Cardiac fibroblast (primary cell): ENCODE measurements at places on chromosomes 7 and 10.

DNA sequence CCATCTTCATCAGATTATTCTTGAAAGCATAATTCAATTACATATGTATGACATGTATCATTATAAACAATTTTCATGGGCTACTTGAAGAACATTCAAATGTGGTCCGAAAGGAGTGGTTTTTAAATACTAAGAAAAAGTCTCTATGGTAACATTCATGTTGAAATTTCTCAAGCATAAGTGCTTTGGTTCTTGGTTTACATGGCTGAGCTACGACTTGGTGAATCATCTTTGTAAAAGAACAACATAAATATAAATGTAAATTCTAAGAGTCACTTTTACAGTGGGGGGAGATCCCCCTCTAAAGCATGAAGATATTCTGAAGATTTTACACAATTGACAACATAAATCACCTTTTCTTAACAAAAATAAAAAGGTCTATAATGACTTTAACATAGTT, 118.6 kb downstream of the MAGI2 start:
- DNase-seq, result peak; percentile 59

- DNase-seq, result no peak
Measured at GRCh38 chr7:116161728-116162127, 48.6 kb upstream of the TES start.

- DNase-seq, result no peak
Measured at GRCh38 chr10:7070950-7071349, 339.9 kb downstream of the SFMBT2 start.

GRCh38 chr10:44962870-44963738, 3.5 kb downstream of the RASSF4 start:
- no peak for DNase-seq

- DNase-seq, result no peak
Measured at GRCh38 chr10:118952493-118953295, 76.8 kb upstream of the NANOS1 start.

DNA sequence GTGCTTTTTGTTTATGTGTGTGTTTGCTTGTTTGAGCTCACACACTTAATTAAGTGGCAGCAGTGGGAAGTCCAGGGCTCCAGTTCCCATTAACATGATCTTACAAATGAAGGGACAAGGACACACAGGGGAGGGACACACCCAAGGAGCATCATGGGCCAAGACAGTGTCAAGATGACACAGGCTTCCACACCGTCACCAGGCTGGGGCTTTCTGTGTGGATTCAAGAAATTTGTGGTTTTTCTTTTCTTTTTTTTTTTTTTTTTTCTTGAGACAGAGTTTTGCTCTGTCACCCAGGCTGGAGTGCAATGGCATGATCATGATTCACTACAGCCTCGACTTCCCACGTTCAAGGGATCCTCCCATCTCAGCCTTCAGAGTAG, 173.6 kb downstream of the KIAA1217 start:
- no peak for DNase-seq

GRCh38 chr7:55571511-55572377, 558 bp downstream of the VOPP1 start:
- DNase-seq, result peak; percentile 47

DNA sequence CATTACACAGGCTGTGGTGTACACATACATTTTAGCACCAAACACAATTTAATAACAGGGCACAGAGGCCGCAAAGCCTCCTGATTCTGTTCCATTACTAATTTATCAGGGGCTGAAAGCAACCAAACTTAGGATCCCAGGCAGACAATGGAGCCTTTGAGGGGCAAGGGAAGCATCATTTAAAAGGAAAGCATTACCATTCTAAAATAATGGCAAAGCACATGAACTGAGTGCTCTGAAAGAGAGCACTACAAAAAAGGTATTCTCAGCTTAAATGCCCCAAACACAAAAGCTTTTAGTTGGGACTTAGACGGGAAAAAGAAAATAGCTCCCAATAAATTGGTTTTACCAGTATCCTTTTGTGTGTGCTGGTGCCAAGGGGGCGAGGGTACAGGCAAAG, 282.0 kb upstream of the ETV1 start:
- no peak for DNase-seq

DNA sequence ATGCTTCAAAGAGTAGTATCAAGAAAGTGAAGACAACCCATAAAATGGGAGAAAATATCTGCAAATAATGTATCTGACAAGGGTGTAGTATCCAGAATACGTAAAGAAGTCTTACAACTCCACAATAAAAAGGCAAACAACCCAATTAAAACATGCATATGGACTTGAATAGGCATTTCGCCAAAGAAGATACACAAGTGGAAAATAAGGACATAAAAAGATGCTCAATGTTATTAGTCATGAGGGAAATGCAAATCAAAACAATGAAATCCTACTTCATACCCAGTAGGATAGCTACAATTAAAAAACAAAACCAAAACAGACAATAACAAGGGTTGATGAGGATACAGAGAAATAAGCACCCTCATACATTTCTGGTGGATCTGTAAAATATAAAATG, 79.2 kb downstream of the NUDCD3 start:
- DNase-seq, result peak; percentile 19

DNA sequence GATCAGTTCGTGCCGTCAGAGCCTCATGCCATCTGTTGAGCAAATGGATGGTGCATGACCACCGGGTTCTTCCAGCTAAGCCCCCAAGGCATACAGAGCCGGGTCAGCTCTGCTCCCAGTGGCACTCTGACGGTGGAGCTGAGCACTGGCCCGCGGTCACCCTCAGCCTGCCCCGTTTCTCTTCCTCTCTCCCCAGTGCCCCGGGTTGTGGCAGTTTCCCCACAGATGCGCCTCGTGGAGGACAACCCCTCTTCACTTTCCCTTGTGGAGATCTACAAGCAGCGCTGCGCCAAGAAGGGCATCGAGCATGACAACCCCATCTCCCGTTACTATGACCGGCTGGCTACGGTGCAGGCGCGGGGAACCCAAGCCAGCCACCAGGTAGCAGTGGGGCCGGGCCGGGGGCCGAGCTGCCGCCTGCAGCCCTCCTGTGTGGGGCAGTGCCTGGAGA, 129.9 kb downstream of the TRRAP start:
- no peak for DNase-seq

DNA sequence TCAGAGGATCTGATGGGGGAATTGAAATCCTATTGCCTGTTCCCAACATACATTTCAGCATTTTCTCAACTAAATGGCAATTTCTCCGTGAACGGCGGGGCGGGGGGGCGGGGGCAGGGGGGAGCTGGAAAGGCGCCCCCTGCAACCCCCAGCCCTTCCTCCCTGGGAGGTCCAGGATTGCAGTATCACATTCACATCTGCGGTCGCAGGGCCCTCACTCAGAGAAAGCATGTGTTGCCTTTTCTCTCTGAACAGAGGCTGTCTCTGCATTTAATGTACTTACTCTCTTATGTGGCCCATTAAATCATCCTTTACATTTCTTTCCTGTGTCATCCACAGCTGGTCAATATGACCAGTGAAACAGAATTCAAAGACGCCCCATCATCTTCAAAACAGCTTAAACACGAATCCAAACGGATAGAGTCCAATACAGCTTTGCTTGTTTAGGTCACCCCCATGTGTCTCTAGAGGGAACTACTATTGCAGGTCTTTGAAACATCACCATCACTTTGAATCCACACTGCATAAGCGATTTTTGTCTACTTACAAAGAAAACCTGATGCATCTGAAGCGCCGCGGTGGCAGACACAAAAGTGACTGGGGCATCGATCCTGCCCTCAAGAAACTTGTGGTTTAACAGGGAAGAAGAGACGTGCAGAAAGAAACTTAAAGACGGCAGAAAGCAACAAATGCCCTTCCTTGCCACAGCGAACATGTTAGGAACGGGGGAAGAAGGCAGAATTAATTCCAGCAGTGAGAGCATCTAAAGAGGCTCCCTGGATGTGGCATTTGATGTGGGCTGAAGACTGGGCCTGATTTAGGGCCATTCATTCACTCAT, 17.0 kb upstream of the ECHDC3 start:
- peak; percentile 83 for DNase-seq

- DNase-seq, result no peak
Measured at GRCh38 chr10:35487336-35488034, 117.7 kb upstream of the GJD4 start.

DNA sequence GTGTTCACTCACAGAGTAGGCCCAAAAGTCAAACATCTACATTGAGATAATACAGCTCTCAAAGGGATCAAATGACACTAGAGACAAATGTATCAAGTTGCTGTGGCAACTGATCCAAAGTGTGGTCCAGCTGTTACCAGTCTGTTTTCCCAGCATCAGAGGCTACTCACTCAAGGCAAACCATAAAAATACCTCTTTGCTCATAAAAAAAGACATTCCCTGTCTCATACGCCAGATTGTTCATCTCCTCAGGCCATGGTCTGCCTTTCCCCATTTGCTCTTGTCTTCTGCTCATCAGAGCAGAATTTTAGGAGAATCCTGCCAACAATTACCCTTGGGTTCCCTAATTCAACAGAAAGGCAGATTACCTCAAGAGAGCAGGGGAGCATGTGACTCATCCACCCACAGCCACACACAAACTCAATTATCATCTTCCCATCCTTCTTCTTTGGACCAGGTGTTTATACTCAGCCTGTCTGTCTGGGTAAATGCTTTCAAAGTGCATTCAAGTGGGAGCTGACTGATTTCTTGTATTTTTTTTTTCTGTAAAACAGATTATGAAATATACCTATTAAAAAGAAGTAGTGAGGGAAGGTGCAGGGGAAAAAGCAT, 226.5 kb upstream of the HPS1 start:
- DNase-seq, result no peak

DNA sequence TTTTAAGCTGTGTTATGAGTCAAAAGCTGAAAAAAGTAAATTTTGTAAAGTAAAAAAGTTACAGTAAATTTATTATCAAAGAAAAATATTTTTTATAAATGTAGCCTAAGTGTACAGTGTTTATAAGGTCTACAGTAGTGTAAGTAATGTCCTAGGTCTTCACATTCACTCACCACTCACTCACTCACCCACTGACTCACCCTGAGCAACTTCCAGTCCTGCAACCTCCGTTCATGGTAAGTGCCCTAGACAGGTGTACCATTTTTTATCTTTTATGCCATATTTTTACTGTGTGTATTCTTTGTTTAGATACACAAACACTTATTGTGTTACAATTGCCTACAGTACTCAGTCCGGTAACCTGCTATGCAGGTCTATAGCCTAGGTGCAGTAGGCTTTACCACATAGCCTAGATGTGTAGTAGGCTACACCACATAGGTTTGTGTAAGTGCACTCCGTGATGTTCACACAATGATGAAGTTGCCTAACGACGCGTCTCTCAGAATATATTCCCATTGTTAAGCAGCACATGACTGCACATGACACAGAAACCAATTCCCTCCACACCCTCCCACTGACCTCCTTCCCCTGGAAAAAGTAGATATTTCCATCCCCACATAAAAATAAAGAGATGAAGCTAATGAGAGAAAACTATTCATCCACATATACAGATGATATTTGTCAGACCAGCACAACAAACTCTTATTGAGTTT, 44.8 kb upstream of the FGL2 start:
- DNase-seq, result no peak

- DNase-seq, result peak; percentile 45
Measured at GRCh38 chr7:18064242-18064838, 36.7 kb upstream of the PRPS1L1 start.

- peak; percentile 72 for DNase-seq
Measured at GRCh38 chr10:63866075-63866746, 345.0 kb downstream of the REEP3 start.

DNA sequence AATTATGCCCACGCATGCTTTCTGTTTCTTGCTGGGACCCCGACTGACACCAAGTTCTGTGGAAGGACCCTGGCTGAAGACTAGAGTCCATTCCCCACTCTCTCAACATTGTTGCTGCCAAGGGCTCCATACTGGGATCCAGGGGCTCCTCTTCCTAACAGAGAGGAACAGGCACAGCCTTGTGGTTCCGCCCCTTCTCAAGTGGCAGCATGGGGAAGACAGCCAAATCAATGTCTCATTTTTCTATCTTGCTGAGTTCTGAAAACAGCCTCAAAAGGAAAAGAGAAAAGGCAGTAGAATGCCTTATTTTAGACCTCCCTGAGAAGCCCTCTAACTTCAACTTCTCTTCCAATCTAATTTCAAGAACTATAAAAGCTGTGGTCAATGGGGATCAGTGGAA, 23.7 kb upstream of the LAMB1 start:
- no peak for DNase-seq

GRCh38 chr7:142134909-142135308, 23.4 kb downstream of the MGAM2 start:
- no peak for DNase-seq

GRCh38 chr7:112162142-112162766, 43.9 kb downstream of the DOCK4 start:
- peak; percentile 68 for DNase-seq

DNA sequence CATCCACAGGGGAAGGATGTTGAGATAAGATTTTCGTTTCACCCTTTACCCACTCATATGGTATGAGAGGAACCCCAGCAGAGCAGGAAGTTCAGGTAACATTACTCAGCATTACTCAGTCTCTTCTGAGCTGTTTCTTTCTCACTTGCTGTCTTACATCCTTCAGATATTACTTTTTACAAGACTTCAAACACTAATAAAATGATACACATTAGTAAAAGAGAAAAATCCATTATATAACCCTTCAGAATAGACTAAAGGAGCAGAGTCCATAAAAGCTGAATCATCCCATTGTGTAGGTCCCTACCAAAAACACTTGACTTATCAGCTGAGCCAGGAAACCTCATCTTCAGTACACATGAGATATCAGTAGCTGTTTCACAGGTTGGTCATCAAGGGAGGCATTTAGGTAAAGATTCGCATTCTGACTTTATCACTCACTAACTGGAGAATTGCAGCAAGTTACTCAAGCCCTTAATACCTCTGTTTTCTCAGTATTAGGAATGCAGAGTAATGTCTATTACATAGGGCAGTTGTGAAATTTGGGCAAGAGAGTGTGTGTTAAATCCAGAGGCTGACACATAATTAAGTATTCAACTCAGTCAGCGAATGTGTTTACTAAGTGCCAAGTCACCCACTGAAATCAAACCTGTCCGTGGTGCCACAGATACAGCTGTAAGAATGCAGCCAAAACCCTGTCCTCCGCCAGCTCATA, 44.7 kb downstream of the KLF6 start:
- DNase-seq, result peak; percentile 78

- DNase-seq, result peak; percentile 32
Measured at GRCh38 chr10:86868353-86868752, 89.1 kb downstream of the MMRN2 start.

- DNase-seq, result peak; percentile 88
Measured at GRCh38 chr10:72846238-72846637, 47.3 kb upstream of the OIT3 start.

GRCh38 chr10:77038407-77038806, 599.2 kb downstream of the KCNMA1 start:
- no peak for DNase-seq
